ENCODE measurements at places on chromosomes 5 and 9.

- DNase-seq = no peak
Observed at GRCh38 chr9:36598273-36598672, 25.6 kb downstream of the MELK start.

GRCh38 chr9:19232823-19233194 lies 2.3 kb downstream of the DENND4C start:
- DNase-seq = no peak

DNA sequence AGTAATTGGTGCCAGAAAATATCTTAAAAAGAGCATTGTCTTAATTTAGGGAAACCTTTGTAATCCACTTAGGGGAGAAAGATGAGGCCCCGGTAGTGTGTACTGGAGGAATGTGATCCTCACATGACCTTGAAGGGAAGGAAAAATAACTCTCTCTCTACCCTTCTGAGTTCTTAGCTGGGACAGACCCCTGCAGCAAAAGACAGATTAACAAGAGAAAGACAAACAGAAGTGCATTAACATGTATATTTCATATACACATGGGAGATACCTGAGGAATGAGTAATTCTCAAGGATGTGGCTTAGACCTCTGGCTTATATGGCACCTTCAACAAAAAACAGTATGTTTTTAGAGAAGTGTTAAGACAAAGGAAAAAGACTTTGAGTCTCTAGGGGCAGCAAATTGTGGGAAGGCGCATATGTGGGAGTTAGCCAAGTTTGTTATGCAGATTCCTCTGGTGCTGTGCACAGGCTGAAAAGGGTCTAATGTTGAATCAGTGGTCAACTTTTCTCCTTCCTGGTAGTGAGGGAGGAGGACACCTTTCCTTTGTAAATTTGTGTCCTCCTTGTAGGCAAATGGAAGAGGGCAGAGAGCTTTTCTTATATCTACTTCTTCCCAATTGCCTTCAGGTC lies 138.8 kb downstream of the LRRC70 start:
- DNase-seq = no peak

GRCh38 chr9:114621975-114622609 lies 11.0 kb downstream of the TMEM268 start:
- DNase-seq = no peak

GRCh38 chr5:66515209-66515608 lies 81.0 kb upstream of the MAST4 start:
- DNase-seq = no peak

- no peak for DNase-seq
Observed at GRCh38 chr5:57417320-57417719, 65.3 kb downstream of the ACTBL2 start.

All from putamen (tissue), 1 donor.